ENCODE measurements at places on chromosomes 11 and 22.

- DNase-seq: no peak
Observed at GRCh38 chr22:48438096-48438495, 1389.6 kb downstream of the BRD1 start.

DNA sequence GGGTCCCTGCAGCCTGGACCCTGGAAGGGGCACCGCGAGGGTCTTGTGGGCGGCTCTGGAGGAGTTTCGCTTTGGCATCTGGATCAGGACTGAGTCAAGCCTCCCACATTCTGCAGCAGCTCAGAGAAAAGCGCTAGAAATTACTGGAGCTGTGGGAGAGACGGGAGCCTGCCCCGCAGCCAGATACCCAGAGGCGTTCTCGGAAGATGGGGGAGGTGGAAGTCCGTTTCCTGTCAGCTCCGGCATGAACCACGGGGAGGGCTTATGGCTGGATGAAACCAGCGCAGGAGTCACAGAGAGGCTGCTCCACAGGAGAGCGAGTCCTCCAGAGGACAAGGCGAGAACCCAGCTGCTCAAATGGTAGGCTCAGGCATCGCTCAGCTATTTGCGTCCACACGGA lies 379.3 kb downstream of the OPCML start:
- no peak for DNase-seq

DNA sequence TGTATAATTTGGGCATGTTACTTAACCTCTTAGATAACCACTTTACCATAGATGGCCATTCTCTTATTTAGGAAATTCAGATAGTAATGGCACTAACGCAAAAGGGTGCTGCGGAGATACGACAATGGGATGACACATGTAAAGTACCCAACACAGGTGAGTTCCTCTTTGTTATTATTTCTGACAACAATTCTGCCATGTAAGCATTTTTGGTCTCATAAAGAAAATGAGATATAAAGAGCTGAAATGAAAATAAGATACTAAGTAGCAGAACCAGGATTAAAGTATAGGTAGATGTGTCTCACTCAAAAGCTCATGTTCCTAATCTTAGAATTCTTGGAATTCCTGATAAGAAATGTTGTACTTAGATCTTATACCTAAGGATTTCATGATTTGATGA lies 260.2 kb upstream of the CCDC90B start:
- no peak for DNase-seq

GRCh38 chr11:4865855-4866254 lies 15.8 kb upstream of the OR51T1 start:
- DNase-seq: no peak

GRCh38 chr11:11163236-11163635 lies 189.8 kb downstream of the CSNK2A3 start:
- no peak for DNase-seq

- no peak for DNase-seq
Observed at GRCh38 chr11:34665077-34665835, 44.4 kb downstream of the EHF start.

DNA sequence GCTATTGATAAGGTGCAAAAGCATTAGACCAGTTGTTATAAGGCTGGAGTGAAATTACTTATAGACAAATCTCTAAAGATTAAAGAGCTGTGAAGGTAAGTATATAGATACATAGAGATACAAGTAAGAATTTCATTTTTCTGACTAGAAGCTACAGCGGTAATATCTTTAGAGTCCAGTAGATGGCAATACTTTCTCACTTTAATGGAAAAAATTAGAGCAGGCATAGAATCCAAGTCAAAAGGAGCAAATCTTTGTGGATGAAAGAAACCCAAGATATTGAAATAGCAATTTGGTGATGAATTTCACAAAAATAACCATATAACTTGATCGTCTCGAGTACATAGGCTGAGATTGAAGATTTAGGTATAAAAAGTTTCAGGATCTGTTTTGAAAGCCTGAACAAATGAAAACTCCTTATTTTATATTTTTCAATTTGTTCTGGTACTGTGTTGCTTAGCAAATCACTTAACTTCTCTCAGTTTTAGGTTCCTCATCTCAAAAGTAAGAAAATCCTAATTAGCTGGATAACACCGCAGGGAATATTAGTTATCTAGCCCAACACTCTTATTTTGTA lies 81.9 kb downstream of the UVRAG start:
- no peak for DNase-seq

DNA sequence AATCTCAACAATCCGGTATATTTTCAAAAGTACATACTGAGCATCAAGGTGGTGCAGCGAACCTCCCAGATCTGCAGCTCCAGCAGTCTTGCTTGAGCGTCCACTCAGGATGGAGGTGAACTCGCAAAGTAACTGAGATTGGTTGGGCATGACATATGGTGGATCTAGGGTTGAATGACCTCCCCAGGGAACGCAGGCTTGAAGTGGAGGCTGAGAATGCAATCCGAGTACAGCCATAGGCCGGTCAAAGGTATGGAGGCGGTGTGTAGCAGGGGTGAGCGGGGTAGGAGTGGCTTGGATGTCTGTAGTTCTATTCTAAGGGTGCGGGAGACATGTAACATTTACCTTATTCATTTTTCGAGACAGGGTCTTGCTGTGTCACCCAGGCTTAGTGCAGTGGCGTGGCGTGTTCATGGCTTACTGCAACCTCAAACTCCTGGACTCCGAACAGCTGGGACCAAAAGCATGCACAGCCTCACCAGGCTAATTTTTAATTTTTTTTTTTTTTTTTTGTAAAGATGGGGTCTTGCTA lies 631 bp upstream of the C22orf39 start:
- no peak for DNase-seq

All from stimulated activated CD4-positive, alpha-beta T cell treated with anti-CD3 and anti-CD28 coated beads, Interleukin-15, amount 100 ng/mL, for 1 hour (primary cell).